Thymus (tissue), 14 donors: ENCODE measurements at places on chromosomes 2 and 18. TPM values are rescaled to one million over a fixed set of nuclear protein-coding genes. Genes with fewer than 3 reads are reported as not detected.

DNA sequence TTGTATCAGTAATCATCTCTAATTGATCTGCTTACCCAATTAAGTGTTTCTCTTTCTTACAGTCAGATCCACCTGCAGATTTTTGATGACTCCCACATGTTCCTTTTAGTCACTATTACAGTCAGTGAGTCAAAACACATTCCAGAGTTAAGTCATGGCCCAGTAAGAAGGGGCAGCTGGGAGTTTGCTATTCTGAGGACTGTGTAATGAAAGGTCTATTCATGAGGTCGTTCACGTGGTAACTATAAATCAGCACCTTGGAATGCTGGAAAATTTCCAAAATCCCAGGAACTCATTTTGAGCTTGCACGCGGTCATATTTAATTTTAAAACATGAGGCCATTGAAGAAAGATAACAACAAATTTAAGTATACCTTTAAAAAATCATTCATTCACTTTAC is 252.5 kb downstream of the XIRP2 start:
- H3K4me3 ChIP-seq = no peak overlapping the region
- H3K4me1 ChIP-seq = no peaks in the 10 kb centered on the region
- no peaks in the 10 kb centered on the region for H3K36me3 ChIP-seq
- DNase-seq = no peak

GRCh38 chr2:197124639-197125390 is 185.8 kb downstream of the ANKRD44 start:
- H3K27ac ChIP-seq = no peak overlapping the region
- H3K27me3 ChIP-seq = no peaks in the 10 kb centered on the region
- H3K4me3 ChIP-seq = no peak overlapping the region
- DNase-seq = no peak
- H3K4me1 ChIP-seq = no peaks in the 10 kb centered on the region

DNA sequence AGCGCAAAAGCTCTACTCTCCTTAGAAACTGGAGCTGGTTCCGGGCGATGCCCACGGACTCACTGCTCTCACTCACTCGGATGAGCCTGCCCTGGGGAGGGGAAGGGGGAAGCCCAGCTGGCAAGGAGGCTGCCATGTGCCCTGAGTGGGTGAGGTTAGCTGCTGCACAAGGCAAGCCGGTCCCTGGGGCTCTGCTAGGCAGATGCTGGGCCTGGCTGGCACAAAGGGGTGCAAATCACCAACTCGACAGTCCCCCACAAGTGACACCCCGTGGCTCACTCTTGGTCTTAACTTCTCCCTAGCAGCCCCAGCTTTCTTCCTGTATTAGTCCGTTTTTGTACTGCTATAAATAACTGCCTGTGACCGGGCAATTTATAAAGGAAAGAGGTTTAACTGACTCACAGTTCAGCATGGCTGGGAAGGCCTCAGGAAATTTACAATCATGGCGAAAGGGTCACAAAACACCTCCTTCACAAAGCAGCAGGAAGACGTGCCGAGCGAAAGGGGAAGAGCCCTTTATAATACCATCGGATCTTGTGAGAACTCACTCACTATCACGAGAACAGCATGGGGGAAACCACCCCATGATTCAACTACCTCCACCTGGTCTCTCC is 33.2 kb downstream of the ADCY3 start:
- DNase-seq = no peak
- no peaks in the 10 kb centered on the region for H3K4me1 ChIP-seq
- H3K27ac ChIP-seq = no peak overlapping the region
- H3K27me3 ChIP-seq = no peaks in the 10 kb centered on the region

DNA sequence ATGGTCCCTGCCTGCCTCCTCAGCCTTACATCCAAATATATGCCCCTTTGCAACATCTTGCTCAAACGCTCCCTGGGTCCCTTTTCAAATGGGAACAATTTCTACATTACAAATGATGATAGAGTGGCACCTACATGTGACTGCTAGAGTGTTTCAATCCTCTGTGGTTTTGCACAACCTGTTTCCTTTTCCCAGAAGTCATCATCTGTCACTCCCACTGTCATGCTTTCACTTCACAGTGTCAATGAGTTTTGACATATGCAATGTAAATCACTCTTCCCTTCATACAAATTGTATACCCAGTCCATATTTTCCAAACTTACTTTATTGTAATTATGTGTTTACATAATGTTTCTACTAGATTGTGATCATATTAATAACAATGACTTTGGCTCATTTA is 887.3 kb downstream of the TDRD15 start:
- no peaks in the 10 kb centered on the region for H3K36me3 ChIP-seq
- H3K4me3 ChIP-seq = no peak overlapping the region
- no peak overlapping the region for H3K27ac ChIP-seq
- H3K27me3 ChIP-seq = no peaks in the 10 kb centered on the region
- no peak for DNase-seq
- H3K4me1 ChIP-seq = no peaks in the 10 kb centered on the region

DNA sequence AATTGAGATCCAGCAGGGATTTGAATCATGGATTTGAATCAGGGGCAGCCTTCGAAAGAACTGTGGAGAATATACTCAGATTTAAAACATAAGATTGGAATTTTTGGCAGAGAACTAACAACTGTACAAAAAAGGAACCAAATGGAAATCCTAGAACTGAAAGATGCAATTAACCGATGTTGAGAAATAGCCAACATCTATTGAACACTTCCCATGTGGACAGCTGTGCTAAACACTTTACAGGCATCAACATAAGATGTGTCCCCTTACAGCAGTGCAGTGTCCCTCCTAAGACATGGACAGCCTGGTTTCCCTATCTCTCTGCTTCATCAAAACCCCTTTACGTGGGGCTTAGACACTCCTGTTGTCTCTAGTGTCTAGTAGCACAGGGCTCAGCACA is 3.7 kb upstream of the IL1RN start:
- no peaks in the 10 kb centered on the region for H3K27me3 ChIP-seq
- H3K36me3 ChIP-seq = no peaks in the 10 kb centered on the region
- H3K4me1 ChIP-seq = no peaks in the 10 kb centered on the region
- no peak overlapping the region for H3K27ac ChIP-seq

DNA sequence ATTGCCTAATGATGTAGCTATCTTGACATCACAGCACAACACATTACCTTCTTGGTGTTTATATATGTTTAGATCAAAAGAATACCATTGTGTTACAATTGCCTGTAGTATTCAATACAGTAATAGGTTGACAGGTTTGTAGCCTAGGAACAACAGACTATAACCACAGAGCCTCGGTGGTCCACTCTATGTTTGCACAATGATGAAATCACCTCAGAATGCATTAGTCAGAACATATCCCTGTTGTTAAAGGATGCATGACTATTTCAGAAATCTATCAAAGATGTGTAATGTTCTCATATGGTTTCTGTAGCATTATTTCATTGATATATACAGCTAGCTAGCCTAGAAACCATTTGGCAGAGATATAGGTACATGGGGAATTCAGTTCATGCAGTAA is 8.9 kb downstream of the METTL5 start:
- H3K27me3 ChIP-seq = no peaks in the 10 kb centered on the region
- no peak for DNase-seq
- H3K27ac ChIP-seq = no peak overlapping the region

- H3K27ac ChIP-seq = no peak overlapping the region
- no peaks in the 10 kb centered on the region for H3K27me3 ChIP-seq
- no peak overlapping the region for H3K4me3 ChIP-seq
- no peaks in the 10 kb centered on the region for H3K36me3 ChIP-seq
- no peaks in the 10 kb centered on the region for H3K4me1 ChIP-seq
These were observed 19.9 kb upstream of the NEDD4L start for GRCh38 chr18:58024139-58024538.

The OST4 gene
- 388 TPM for total RNA-seq

The NEB gene
- 3.9 TPM for total RNA-seq

The AGAP1 gene
- total RNA-seq = 1.7 TPM

The LONRF2 gene
- 0.24 TPM for total RNA-seq

The ALPP gene
- total RNA-seq = 0.09 TPM
